ENCODE measurements at places on chromosomes 11 and 22. TPM values are rescaled to one million over a fixed set of nuclear protein-coding genes. Genes with fewer than 3 reads are reported as not detected.

TIGD3 gene
- total RNA-seq = 5.3 TPM

GLYAT gene
- not detected for total RNA-seq

MCAM gene
- total RNA-seq = 11.4 TPM

FGF19 gene
- total RNA-seq = not detected

PNPLA5 gene
- under 0.01 TPM for total RNA-seq

GPR83 gene
- 1.2 TPM for total RNA-seq

MLC1 gene
- 17.9 TPM for total RNA-seq

SRRD gene
- 13.5 TPM for total RNA-seq

PCNX3 gene
- total RNA-seq = 7.7 TPM

MRPL48 gene
- total RNA-seq = 29.8 TPM

GAL3ST1 gene
- 1.2 TPM for total RNA-seq

NAALADL1 gene
- 4.1 TPM for total RNA-seq
